CD4-positive, alpha-beta T cell (primary cell): ENCODE measurements at places on chromosomes 4 and X. TPM values are rescaled to one million over a fixed set of nuclear protein-coding genes. Genes with fewer than 3 reads are reported as not detected.
A peak's percentile ranks its signal among the peaks of the same experiment; 100 is the strongest.

DNA sequence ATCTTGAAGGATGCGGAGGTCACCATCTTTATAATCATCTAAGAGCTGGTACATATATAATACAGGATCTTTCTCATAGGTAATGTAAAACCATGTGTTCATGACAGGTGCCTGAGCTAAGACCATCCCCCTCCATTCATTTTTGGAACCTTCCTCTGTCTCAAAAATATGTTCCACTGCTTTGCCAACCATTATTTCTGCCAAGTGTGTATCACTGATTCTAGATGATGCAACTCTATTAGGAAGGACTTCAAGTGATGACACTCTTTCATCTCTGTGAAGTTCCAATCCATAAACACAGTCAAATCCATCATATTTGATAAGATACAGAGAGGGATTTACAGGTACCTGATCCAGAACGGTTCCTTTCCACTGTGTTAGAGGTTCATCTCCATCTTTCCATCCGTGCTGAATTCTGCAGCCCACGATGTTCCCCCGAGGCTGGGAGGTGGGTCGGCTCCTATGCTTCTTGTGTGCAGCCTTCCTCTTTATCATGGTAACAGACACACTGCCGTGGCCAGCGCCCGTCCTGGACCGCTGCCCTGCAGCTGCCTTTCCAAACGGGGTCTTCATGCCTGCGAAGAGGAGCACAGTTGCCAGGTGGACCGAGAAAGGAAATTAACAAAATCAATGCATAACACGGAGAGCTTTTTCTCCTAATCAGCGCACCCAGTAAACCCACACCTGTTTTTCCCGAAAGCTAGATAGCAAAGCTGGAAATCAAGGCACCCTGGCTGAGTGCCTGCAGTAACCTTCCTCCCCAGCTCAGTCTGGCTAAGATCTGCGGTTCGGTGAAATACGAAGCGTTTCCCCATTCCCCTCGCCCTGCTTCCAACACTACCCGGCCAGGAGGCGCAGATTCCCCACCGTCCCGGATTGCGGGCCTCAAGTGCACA is 718 bp downstream of the SPIN3 start:
- H3K4me3 ChIP-seq, result peak overlapping the region; percentile 73
- peaks cover 8% of the 10 kb centered on the region for H3K4me1 ChIP-seq
- no peaks in the 10 kb centered on the region for H3K36me3 ChIP-seq
- DNase-seq, result no peak

DNA sequence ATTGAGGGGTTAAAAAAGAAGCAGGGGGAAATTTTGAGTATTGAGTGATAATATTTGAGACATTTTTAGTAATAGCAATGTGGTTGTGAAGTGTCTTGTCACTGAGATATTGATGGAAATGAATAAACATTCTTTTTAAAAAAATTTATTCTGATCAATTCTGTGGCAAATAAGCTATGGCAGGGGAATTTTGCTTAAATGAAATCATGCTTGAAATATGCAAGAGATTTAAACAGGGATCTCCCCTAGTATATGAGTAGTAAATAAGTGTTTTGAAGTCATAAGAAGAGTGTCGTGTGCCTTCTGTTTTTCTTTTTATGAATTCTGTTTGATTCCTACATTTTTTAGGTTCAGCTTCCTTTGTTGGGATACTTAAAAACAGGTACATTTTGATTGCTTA is 23.2 kb downstream of the IL15 start:
- no peaks in the 10 kb centered on the region for H3K4me1 ChIP-seq
- H3K4me3 ChIP-seq, result no peak overlapping the region
- H3K36me3 ChIP-seq, result no peaks in the 10 kb centered on the region
- H3K27ac ChIP-seq, result no peak overlapping the region
- no peak for DNase-seq
- no peaks in the 10 kb centered on the region for H3K27me3 ChIP-seq

The FRG2 gene
- not detected for total RNA-seq

- no peak overlapping the region for H3K4me3 ChIP-seq
- no peak overlapping the region for H3K27ac ChIP-seq
- peaks cover 12% of the 10 kb centered on the region for H3K4me1 ChIP-seq
- H3K27me3 ChIP-seq, result no peaks in the 10 kb centered on the region
- DNase-seq, result no peak
- H3K36me3 ChIP-seq, result no peaks in the 10 kb centered on the region
Measured at GRCh38 chrX:70508296-70508911, 63.8 kb downstream of the DLG3 start.

The IRS4 gene
- not detected for total RNA-seq

- no peak overlapping the region for H3K4me3 ChIP-seq
- DNase-seq, result no peak
- H3K27ac ChIP-seq, result no peak overlapping the region
- H3K36me3 ChIP-seq, result no peaks in the 10 kb centered on the region
Measured at GRCh38 chr4:115596265-115597001, 483.0 kb upstream of the NDST4 start.

The PASD1 gene
- not detected for total RNA-seq

DNA sequence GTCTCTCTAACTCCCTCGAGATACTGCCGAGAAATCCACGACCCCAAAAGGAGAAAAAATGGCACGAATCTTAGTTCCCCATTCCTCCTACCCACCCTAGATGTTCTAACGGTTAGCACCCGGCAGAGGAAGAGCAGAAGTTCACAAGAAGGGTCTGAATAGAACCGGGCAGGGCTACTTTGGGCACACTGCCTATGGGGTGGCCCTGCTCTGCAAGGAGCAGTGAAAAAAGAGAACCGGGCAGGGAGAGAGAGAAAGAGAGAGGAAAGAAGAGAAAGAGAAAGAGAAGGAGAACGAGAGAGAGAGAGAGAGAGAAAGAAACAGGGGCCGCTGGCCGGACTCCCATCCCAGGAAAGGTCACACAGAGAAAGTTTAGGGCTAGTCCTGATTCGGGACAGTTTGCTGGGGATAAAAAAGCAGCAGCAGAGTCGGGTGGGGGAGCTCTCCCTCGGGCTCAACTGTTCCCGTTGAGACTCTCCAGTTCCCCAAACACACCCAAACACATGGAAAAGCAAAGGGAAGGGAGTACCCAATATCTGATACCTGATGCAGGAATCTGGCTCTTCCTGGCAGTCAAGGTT is 468 bp downstream of the GLA start:
- peak overlapping the region; percentile 92 for H3K27ac ChIP-seq
- no peak for DNase-seq
- peaks cover 26% of the 10 kb centered on the region for H3K4me1 ChIP-seq
- peak overlapping the region; percentile 85 for H3K4me3 ChIP-seq
- H3K36me3 ChIP-seq, result peaks cover 10% of the 10 kb centered on the region

The CXCL6 gene
- total RNA-seq, result not detected

DNA sequence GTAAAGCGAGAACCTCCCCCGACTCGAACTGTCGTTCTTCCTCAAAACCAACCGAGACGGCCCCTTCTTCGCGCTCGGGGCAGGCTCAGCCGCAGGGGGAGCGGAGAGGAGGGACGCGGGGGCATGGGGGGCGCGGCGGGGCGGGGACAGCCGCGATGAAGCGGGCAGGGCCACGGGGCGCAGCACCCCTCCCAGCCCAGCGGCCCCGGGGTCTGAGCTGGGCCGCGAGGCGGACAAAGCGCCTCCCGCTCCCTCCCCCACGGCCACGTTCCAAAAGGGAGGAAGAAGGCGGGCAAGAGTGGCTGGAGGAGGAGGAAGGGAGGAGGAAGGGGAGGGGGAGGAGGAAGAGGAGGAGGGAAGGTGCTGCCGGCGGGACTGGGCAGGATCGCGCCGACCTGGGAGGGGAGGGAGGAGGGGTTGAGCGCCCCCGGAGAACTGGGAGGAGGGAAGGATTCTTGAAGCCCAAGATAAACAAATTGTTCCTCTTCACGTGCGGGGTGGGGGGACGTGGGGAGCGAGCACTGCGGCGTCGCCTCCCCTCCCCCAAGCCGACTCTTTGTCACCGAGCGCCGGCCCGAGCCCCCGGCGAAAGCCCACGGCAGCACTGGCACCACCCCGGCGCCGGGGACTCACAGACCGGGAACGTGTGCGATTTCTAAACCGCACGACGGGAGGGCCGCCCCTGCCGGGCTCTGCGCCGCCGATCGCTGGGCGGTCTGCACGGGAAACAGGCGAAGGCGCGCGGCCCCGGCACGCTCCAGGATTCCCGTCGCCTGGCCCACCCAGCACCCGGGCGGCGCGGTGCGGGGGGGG is 2.9 kb downstream of the MAML3 start:
- H3K4me1 ChIP-seq, result peaks cover 44% of the 10 kb centered on the region
- no peaks in the 10 kb centered on the region for H3K36me3 ChIP-seq
- H3K27me3 ChIP-seq, result no peaks in the 10 kb centered on the region
- peak; percentile 63 for DNase-seq
- peak overlapping the region; percentile 89 for H3K27ac ChIP-seq
- peak overlapping the region; percentile 60 for H3K4me3 ChIP-seq

GRCh38 chr4:65653740-65654361 is 16.4 kb downstream of the EPHA5 start:
- DNase-seq, result no peak
- no peaks in the 10 kb centered on the region for H3K27me3 ChIP-seq
- no peak overlapping the region for H3K27ac ChIP-seq
- H3K4me3 ChIP-seq, result no peak overlapping the region

GRCh38 chr4:150648123-150648522 is 66.2 kb downstream of the MAB21L2 start:
- no peaks in the 10 kb centered on the region for H3K4me1 ChIP-seq
- DNase-seq, result no peak
- H3K27ac ChIP-seq, result no peak overlapping the region
- H3K27me3 ChIP-seq, result no peaks in the 10 kb centered on the region
- no peak overlapping the region for H3K4me3 ChIP-seq

DNA sequence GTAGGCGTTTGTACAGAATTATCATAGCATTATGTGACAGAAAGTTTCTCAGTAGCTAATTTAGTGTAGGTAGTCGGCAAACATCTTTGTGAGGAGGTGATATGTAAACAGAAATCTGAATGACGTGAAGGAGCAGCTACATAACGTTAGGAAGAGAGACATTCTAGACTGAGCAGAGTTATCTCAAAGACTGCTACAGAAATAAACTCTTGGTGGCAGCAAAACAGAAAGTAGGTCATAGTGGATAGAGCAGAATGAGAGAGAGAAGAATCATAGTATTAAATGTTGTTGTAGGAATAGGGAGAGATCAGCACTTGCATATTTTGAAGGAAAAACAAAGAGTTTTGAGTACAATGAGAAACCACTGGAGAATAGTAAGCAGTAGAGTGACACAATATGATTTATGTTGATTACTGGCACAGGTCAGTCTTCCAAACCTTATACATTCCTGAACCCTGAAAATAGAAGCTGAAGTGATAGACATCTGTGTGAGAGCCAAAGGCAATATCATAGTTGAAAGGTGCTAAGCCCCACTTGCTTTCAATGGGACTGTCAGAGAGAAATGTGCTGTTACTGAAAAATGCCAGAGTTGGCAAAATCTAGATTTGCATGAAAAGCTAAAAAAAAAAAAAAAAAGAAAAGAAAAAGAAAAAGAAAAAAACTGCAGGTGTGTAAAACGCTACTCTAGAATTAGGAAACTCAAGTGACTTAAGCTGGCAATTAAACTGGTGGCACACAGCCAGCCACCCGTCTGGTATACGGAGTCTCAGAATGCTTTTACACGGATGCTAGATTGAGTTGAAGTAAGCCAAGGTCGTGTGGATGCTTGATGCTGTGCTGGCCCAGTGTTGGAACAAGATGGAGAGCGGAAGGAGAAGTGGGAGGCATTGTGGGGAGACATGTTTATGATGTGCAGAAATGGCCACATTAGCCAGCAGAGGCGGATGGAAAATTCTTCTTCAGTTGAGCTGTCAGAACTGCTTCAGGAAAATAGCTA is 750.2 kb upstream of the HS3ST1 start:
- DNase-seq, result no peak
- H3K4me1 ChIP-seq, result no peaks in the 10 kb centered on the region
- H3K27ac ChIP-seq, result no peak overlapping the region
- H3K36me3 ChIP-seq, result no peaks in the 10 kb centered on the region
- no peaks in the 10 kb centered on the region for H3K27me3 ChIP-seq

DNA sequence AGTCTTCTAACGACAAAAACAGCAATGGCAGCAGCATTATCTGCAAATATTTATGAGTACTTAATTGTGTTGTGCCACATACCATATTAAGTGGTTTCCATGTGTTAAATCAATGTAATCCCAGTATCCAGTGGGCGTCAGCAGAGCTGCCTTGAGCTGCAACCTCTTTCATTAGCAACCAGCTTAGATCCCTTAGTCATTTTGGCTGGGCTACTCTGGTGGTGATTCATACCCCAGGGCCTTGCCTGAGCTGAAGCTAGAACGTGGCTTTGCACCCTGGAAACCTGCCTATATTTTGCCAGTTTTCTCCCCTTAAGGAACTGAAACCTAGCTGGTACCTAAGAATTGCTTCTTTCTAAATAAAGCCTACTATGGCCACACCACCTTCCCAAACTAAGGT is 474.3 kb upstream of the FTHL17 start:
- no peak overlapping the region for H3K27ac ChIP-seq
- no peaks in the 10 kb centered on the region for H3K36me3 ChIP-seq
- H3K27me3 ChIP-seq, result no peaks in the 10 kb centered on the region
- no peak for DNase-seq
- H3K4me1 ChIP-seq, result no peaks in the 10 kb centered on the region

- peaks cover 25% of the 10 kb centered on the region for H3K4me1 ChIP-seq
- no peaks in the 10 kb centered on the region for H3K36me3 ChIP-seq
- H3K27me3 ChIP-seq, result peaks cover 11% of the 10 kb centered on the region
- peak; percentile 24 for DNase-seq
- no peak overlapping the region for H3K27ac ChIP-seq
- no peak overlapping the region for H3K4me3 ChIP-seq
Measured at GRCh38 chr4:1565598-1566295, 118.4 kb downstream of the FAM53A start.

DNA sequence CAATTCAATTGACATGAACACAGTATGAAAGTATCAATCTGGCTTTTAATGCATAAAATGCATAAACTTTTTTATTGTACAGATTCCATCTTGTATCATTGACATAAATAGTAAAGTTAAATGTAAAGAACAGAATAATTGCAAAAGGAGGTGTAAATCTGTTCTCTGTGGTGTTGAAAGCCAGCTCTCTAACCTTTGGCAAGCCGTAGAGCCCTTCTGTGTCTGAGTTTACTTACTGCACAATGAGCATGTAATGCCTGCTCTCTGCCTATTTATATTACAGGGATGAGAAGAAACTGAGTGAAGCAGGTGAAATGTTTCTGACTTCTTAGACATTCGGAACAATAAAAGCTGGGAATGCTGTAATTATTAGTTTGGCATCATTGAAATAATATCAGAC is 389.3 kb upstream of the EPHA5 start:
- H3K4me3 ChIP-seq, result no peak overlapping the region
- no peaks in the 10 kb centered on the region for H3K4me1 ChIP-seq
- H3K27ac ChIP-seq, result no peak overlapping the region
- no peak for DNase-seq
- H3K27me3 ChIP-seq, result no peaks in the 10 kb centered on the region

- H3K27me3 ChIP-seq, result no peaks in the 10 kb centered on the region
- no peaks in the 10 kb centered on the region for H3K36me3 ChIP-seq
- peak overlapping the region; percentile 37 for H3K27ac ChIP-seq
- H3K4me3 ChIP-seq, result peak overlapping the region; percentile 44
Measured at GRCh38 chr4:70734971-70735370, 13.2 kb downstream of the RUFY3 start.

The SPANXA1 gene
- not detected for total RNA-seq
